Dermis blood vessel endothelial cell (primary cell): ENCODE measurements at places on chromosomes 16 and 17.
A peak's percentile ranks its signal among the peaks of the same experiment; 100 is the strongest.

GRCh38 chr16:57732714-57733113 is 2.9 kb upstream of the KATNB1 start:
- no peak for DNase-seq

DNA sequence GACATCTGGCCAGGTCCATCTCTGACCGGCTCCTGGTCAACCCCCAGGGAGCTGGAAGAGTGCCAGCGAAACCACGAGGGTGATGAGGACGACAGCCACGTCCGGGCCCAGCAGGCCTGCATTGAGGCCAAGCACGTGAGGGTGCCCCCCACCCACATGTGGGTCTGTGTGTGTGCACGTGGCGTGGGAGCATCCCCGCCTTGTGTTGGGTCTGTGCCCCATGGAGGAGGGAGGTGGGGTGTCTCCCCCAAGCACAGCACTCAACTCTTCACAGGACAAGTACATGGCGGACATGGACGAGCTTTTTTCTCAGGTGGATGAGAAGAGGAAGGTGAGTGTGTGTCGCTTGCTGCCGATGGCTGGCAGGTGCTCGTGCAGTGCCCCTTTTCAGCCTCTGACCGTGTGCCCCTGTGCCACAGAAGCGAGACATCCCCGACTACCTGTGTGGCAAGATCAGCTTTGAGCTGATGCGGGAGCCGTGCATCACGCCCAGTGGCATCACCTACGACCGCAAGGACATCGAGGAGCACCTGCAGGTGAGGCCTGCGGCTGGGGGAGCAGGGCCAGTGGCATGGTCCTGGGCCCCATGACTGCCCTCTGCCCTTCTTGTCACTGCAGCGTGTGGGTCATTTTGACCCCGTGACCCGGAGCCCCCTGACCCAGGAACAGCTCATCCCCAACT is 1.7 kb downstream of the STUB1 start:
- DNase-seq: no peak

DNA sequence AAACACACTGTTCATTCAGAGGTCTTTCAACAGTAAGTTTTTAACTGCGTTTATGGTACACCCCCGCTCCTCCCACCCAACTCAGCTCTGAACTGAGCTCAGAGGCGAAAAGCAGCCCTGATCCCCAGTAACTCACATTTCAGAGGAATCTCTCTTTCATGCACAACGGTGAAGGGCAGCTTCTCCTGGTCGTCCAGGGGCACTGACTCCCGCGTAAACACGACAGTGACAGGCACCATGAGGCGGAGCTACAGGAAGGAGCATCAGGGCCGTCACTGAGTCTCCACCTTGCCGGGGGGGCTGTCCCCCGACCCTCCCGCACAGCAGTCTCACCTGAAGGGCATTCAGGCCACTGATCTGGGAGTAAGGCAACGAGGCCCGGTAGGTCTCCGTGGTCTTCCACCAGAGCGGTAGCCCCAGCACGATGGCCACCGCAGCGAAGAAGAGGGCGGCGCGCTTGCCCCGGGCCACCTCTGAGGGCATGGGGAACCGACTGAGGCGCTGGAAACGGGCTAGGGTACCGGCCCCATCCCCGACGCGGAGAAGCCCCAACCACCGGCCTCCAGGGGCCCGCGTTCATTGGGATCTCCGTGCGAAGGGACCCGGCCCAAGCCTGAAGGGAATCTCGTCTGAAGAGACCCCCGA is 486 bp downstream of the PIGS start:
- peak; percentile 40 for DNase-seq

DNA sequence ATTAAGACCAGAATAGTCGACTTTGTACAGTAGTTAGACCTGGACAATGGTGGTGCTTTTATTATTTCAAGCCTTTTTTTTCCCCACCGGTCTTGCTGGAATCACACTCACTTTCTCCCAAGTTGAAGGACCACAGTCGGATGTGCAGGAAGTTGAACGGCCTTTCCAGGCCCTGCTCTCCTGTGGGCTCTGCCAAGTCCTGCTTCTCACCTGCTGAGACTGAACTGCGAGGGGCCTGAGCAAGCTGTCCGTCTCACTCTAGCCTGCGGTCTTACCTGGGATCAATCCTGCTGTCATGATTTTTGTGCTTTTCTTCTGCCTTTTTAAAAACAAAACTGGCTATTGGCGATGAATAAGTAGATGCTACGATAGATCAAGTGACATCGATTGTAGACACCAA is 1.3 kb downstream of the TLCD3A start:
- no peak for DNase-seq

DNA sequence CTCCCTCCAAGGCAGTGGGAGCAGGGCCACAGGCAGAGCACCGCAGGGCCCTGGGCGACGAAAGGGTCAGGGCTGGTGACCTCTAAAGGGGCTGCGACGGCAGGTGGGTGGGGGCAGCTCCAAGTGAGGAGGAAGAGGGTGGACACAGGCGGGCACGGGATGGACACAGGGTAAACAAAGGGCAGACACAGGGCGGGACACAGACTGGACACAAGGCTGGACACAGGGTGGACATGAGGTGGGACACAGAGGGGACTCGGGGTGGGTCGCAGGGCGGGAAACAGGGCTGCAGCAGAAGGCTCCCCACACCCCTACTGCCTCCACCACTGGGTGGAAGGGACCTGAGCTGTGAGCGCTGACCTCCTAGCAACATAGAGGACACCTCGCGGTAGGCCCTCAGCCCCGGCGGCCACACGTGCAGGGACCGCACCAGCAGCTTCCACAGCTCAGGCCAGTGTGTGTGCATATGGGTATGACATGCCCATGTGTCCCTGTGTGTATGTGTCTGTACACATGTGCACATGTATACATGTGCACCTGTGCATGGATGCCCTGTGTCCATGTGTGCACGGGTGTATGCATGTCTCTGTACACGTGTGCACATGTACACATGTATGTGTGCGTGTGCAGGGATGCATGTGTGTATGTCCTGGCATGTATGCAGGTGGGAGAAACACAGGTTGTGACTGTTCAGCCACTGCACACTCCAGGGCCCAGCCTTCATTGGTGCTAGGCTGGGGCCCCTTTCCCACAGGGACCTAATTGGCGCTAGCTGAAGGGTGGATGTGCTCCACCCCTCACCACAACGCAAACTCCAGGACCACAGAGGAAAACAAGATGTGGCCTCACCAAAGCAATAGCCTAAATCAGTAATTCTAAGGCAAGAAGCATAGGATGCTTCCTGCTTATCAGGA is 7.6 kb downstream of the LMF1 start:
- no peak for DNase-seq

- peak; percentile 58 for DNase-seq
Measured at GRCh38 chr17:74513987-74514631, 17.2 kb downstream of the CD300LB start.

DNA sequence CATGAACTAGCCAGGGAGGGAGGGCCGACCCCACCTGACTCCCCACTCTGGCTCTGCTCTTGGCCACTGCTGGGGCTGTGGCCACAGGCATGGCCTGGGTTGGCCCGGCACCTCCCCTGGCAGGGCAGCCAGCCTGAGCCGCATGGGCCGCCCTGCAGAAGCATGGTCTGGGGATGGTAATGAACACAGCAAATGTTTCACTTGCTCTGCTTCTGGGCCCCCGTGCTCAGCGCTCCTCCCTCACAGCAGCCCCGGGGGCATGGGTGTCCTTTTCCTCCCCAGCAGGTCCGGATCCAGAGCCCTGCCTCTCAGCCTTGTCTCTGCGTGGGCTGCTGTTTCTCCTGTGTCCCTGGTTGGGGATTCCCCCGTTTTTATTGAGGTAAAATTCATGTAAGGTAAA is 30.9 kb upstream of the KCNJ12 start:
- DNase-seq: no peak

DNA sequence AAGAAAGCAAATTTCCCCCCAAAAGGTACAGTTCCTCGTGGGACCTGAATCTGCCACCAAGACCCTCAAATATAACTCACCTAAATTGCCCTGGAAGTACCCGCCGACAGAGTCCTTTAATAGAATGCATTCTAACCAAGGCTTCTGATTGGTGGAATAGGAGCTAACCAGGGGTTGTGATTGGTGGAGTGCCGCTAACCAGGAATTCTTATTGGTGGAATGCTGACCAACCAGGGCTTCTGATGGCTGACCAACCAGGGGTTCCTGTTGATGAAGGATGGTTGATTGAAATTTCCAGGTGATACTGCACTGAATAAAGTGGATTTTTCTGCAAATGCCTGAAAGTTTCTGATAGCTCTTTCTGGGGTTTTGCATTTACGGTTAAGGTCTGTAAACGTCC is 6.5 kb downstream of the TFAP4 start:
- DNase-seq: peak; percentile 25

GRCh38 chr17:82350182-82351030 is 8.6 kb upstream of the TEX19 start:
- no peak for DNase-seq

GRCh38 chr17:81435652-81436293 is 40.5 kb downstream of the BAHCC1 start:
- no peak for DNase-seq

GRCh38 chr17:76122431-76123190 is 18.4 kb downstream of the FOXJ1 start:
- DNase-seq: no peak

GRCh38 chr17:39972271-39972670 is 8.3 kb upstream of the PSMD3 start:
- DNase-seq: no peak

- DNase-seq: peak; percentile 77
Measured at GRCh38 chr17:72976971-72977770, 115.3 kb downstream of the SLC39A11 start.

DNA sequence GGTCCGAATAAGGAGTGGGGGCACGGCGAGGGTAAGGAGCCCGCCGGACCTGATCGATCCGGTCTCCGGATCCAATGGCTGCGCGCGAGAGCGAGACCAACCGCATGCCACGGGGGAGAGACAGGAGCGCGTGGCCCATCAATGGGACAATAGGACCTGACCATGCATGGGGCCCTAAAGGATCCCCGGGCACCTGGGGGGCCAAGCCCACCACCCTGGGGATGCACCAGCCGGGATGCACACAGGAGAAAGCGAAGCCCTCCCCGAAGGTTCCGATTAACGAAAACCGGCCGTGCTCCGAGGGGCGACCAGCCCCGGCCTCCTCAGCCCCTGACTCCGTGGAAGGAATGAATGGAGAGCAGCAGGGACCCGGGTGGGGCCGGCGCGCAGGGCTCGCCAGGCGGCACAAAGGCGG is 525 bp downstream of the JPT1 start:
- DNase-seq: peak; percentile 40

GRCh38 chr16:14497245-14498082 is 132.6 kb downstream of the PARN start:
- DNase-seq: no peak

- DNase-seq: no peak
Measured at GRCh38 chr17:66533572-66533971, 231.2 kb downstream of the PRKCA start.

GRCh38 chr16:74931445-74931844 is 53.5 kb downstream of the WDR59 start:
- DNase-seq: no peak

GRCh38 chr17:40219594-40220338 is 662 bp downstream of the WIPF2 start:
- peak; percentile 63 for DNase-seq

DNA sequence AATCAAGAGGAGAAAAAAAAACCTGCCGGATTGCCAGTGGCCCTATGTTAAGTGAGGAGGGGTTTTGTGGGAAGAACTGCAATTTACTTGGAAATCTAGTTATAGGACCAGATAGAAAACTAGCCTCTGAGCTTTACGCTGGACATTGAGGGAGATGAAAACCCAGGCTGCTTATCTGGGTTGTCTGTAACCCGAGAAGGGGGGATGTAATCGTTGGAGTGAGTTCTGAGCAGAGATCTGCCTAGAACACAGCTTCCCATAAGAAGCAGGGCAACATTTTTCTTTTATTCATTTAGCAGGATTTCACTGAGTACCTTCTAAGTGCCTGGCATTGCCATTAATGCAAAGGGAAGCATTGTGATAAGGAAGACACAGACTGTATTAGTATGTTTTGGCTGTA is 70.6 kb downstream of the KATNIP start:
- no peak for DNase-seq

GRCh38 chr17:76146053-76146851 is 5.2 kb upstream of the FOXJ1 start:
- peak; percentile 33 for DNase-seq

DNA sequence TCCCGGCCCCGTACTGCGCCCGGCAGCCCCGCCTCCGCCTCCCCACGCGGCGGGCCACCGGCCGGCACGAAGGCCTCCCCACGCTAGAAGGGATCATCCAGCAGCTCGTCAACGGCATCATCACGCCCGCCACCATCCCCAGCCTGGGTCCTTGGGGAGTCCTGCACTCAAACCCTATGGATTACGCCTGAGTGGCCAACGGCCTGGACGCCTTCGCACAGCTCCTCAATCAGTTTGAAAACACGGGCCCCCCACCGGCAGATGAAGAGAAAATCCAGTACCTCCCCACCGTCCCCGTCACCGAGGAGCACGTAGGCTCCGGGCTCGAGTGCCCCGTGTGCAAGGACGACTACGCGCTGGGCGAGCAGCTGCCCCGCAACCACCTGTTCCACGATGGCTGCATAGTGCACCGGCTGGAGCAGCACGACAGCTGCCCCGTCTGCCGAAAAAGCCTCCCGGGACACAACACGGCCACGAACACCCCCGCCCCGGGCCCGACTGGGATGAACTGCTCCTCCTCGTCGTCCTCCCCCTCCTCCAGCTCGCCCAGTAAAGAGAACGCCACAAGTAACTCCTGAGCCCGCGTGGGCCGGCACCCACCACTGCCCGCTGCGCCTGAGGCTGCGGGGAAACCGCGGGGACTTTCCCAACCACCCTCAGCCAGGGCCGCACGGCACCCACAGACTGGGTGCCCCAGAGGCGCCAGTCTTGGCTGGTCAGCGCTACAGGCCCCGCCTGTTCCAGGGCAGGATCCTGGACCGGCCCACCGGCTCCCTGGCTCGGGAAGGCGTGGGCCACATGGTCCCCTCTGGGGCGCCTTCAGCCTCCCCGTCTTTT is 39.0 kb upstream of the AKAP1 start:
- peak; percentile 6 for DNase-seq

- DNase-seq: peak; percentile 40
Measured at GRCh38 chr17:39400547-39401411, 647 bp downstream of the FBXL20 start.

- no peak for DNase-seq
Measured at GRCh38 chr16:12461201-12461600, 342.5 kb downstream of the CPPED1 start.

- DNase-seq: peak; percentile 77
Measured at GRCh38 chr16:83926726-83927397, 26.2 kb upstream of the OSGIN1 start.

- no peak for DNase-seq
Measured at GRCh38 chr17:72025113-72025512, 95.7 kb upstream of the SOX9 start.
